ENCODE measurements at places on chromosomes 12 and 14.

GRCh38 chr12:63232896-63233295 is 81.9 kb upstream of the AVPR1A start:
- no peak for DNase-seq

- no peak for DNase-seq
These were observed 122.0 kb downstream of the TGFB3 start for GRCh38 chr14:75859746-75860145.

- DNase-seq: no peak
These were observed 242.2 kb upstream of the NPAS3 start for GRCh38 chr14:32696325-32697091.

GRCh38 chr14:50061664-50062437 is 54.5 kb downstream of the VCPKMT start:
- DNase-seq: no peak

DNA sequence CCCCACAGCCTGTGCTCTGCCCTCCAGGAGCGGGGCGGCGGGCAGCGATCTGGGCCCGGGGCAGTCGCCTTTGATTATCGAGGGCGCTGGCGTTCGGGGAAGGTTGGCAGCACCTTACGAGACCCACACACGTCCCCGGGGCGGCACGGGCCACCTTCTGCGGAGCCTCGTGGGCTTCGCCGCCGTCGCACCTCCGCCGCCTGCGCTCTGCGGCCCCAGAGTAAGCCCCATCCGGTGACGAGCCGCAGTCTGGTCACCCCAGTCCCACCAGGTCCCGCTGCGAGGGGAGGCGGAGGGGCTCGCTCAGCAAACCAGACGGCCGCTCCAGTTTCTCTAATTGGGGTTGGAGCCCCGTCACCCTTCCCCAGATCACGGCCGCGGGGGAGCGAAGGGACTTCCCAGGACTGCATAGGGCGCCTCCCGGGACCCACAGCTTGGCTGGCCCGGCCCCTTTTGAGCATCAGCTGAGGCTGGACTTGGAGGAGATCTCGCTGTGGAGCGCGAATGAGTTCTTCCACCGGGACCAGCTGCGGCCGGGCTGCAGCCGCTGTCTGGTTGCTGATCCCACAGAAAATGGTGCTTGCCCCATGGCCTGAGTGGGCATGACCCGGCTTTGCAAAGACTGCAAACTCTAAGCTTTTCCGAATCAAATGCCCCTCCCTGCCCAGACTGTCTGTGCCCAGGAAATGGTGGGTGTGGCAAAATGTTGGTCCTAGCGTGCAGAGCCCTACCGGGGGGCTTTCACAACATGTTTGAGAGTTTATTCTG is 560 bp downstream of the LGALS3 start:
- no peak for DNase-seq
